ENCODE measurements at places on chromosomes 6 and 20. TPM values are rescaled to one million over a fixed set of nuclear protein-coding genes. Genes with fewer than 3 reads are reported as not detected.

Gene LHFPL5
- 2.0 TPM for polyA plus RNA-seq

Gene BFSP1
- polyA plus RNA-seq, result 3.1 TPM

Gene VSX1
- polyA plus RNA-seq, result 1.1 TPM

Gene ADGRB3
- polyA plus RNA-seq, result 65.1 TPM

Gene RAET1G
- 0.70 TPM for polyA plus RNA-seq

Gene SLC22A7
- 0.71 TPM for polyA plus RNA-seq

- DNase-seq, result no peak
Observed at GRCh38 chr6:31952140-31952805, 6.4 kb downstream of the CFB start.

DNA sequence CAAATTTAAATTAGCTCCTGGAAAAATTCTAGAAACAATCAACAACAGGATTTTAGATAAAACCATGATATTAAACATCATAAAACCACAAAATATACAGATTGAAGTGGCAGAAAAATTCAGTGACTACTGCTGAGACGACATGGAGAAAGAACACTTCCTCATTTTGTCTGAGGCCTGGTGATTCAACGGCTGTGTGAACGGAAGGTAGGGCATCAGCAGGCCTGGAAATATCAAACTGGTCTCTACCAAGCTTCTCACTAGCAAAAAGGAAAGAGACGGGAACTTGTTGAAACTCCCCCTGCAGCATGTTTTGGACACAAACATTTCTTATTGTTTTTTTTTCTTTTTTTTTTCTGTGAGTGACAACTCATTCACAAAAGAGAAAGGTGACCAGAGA lies 58.0 kb upstream of the AHI1 start:
- DNase-seq, result no peak

DNA sequence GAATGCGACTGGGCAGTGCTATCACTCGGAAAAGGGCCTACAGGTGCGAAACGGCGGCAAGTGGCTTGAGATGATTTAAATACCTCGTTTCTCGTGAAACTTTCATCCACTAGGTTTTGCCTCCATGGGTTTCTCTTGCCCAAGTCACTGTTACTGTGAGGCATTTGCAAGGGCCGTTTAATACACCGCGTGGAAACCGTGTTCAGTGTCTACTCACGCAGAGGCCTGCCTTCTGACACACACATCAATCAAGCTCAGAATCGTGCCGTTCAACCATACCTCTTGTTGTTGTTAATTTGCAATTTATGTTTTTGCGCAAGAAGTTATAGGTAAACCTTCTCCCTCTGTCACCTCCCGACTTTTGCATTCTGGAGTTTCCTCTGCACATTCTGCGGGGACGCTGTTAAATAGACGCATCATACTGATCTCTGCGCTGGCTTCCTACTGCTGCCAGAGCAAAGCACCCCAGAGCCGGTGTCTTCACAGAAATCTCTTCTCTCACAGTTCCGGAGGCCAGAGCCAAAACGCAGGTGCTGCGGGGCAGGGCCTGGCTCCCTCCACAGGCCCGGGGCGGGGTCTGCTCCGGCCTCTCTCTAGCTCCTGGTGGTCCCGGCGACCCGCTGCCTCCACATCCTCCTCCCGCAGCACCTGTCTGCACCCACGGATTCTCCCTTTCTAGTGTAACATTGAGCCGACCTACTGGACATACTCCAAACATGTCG lies 251.4 kb downstream of the SMOC2 start:
- DNase-seq, result no peak

- no peak for DNase-seq
Observed at GRCh38 chr6:17672064-17672718, 34.5 kb downstream of the NUP153 start.

- DNase-seq, result no peak
Observed at GRCh38 chr6:97440590-97441176, 157.7 kb upstream of the MMS22L start.

DNA sequence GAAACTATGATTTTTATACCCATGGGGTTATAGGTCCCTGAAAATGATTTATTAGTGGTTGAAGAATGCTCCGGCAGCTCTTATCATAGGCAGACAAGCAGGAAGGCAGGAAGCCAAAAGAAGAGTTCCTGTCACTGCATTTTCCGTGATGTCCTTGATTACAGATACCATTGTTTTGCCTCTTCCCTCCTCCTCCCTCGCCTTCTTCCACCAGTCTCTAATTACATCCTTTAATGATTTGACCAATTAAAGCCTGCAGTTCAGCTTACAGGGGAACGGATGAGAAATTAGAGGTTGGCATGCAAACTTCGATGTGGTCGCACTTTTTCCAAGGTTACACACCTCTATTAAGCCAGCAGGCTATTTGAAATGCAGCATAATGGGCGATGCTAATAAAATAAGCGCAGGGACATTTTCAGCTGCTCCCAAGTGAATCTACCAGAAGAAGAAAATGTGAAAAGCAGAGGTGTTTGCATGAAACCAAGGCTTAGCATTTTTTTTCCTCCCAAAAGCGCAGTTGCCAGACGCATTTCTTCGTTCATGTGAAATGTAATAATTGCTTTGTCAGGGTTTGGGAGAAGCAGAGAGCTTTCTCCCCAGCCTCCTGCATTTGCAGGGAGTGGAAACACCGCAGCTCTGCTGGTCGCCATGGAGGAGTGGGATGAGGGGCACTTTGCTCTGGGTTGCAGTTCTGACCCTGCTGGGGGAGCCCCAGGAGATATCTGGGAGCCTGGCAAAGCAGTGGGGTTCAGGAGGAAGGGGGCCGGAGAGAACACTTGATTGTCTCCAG lies 6.0 kb downstream of the NOX3 start:
- DNase-seq, result no peak

DNA sequence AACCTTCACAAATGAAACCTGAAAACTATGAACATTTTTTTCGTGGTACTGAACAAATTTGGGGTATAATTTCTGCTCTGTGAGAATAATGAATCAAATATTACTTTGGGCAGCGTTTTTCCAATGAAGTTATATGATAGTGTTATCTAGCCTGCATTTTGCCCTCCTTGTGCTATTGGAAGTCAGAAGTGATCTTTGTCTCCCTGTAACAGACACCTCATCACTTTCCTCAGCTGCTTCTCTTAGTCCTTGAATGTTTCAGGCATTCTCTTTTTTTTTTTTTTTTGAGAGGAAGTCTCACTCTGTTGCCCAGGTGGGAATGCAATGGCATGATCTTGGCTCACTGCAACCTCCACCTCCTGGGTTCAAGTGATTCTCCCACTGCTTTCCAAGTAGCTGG lies 10.2 kb downstream of the DDX27 start:
- DNase-seq, result no peak

DNA sequence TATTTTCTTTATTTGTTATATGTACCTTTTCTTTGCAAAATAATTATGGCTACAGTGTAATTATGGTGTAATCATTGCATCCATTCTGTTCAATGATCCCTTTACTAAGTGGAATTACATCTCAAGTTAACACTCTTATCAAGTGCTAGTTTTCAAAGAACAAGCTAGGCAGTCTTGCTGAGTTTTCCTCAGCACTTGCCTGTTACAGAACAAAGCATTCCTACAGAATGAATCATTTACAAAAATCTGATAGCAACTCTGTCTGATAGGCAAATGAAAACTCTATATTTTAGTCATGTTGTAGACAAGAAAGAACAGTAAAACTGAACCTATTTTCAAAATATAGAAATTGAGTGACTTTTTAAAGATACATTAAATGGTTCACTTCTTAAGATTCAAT lies 109.8 kb upstream of the POU3F2 start:
- DNase-seq, result no peak

Measured in spinal cord (tissue), 10 donors.